ENCODE measurements at places on chromosomes 7 and 10.

DNA sequence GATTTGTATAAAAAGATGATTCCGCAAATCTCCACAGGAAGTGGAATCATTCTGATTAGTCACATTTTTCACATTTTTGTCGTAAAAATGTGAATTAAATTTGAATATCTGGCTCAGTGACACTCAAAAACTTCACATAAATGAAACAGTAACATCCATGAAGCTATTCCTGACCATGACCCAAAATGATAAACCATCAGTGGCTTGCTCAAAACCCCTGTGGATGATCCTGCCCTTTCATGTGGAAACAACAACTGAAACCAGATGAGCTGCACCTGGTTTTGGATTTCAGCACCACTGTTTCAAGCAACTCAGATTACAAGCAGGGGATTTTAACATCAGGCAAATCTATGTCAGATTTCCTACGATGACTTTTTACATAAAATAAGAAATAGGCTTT lies 80.3 kb downstream of the AMPH start:
- no peak for DNase-seq

DNA sequence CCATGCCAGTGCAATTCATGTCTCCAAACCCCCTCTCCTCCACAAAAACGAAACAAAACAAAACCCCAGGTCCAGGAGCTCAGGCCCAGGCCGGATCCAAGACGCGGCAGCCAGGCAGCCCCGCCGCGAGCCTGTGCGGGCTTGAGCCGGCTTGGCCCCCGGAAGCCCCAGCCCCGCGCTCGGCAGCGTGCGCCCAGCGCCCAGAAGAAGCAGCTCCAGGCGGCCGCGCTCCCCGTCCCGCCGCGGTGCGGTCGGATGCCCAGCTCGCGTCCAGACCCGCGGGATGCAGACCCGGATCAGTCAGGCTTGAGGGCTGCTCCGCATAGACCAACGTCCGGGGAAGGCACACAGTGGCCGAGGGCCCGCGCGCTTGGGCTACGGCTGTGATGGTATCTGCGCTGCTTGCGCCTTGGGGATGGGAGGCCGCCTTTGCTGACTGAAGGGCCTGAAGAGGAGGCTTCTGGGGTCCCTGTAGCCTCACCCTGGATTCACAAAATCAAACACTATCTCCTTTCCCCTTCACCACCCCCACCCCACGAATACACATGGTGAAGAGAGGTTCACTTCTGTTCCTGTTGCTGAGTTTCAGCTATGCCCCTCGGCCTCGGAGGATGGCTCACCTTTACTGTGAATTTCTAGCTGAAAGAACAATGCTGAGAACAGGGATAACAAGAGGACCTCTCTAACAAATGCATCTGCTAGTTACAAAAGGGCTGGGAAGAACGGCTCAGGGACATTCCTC lies 79.9 kb upstream of the EN2 start:
- DNase-seq = no peak

DNA sequence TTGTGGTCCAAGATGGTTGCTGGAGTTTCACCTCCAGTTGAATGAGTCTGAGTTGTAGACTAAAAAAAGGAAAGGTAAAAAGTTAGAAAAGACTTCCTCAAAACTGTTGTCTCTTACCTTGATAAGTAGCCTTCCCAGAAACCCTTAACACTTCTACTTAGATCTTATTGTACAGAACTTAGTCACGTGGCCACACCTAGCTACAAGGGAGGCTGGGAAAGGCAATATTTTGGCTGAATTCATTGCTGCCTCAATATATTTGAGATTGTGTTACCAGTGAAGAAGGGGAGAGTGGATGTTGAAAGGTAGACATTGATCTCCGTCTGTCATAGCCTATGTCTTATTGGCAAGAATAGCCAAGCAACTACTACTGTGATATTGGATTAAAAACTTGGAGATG lies 35.5 kb upstream of the VDAC2 start:
- DNase-seq = no peak

DNA sequence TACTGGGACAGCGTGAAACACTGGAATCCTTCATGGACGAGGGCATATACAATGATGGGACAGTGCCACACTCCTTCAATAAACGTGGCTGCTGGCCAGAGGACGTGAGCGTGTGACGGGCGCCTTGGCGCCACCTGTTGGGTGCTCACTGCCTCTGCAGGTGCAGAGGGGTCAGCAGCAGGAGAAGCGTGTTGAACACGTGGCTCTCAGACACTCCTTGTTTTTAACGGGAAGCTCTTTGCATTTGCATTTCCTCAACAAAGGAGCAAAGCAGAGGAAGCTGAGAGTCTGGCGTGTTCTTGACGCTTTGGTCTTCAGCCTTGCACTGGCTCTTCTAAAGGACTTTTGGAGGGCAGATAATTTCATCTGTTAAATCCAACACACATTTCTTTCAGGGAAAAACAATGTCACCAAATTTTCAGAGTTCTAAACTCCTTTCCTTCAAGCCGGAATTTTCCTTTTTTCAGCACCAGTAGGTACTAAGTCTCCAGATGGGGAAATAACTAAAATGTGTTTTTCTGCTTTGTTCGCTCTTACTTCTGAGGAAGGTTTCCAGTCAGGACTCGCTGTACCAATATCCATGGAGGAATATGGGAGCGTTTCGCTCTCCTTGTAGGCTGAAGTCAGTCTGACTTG lies 2.9 kb upstream of the GET4 start:
- DNase-seq = peak; percentile 77

GRCh38 chr7:113918946-113919345 lies at the start of gene PPP1R3A:
TSS of gene PPP1R3A (minus strand) at chr7:113919009. CDS start at chr7:113918996, 13 bp downstream.
- DNase-seq = no peak

DNA sequence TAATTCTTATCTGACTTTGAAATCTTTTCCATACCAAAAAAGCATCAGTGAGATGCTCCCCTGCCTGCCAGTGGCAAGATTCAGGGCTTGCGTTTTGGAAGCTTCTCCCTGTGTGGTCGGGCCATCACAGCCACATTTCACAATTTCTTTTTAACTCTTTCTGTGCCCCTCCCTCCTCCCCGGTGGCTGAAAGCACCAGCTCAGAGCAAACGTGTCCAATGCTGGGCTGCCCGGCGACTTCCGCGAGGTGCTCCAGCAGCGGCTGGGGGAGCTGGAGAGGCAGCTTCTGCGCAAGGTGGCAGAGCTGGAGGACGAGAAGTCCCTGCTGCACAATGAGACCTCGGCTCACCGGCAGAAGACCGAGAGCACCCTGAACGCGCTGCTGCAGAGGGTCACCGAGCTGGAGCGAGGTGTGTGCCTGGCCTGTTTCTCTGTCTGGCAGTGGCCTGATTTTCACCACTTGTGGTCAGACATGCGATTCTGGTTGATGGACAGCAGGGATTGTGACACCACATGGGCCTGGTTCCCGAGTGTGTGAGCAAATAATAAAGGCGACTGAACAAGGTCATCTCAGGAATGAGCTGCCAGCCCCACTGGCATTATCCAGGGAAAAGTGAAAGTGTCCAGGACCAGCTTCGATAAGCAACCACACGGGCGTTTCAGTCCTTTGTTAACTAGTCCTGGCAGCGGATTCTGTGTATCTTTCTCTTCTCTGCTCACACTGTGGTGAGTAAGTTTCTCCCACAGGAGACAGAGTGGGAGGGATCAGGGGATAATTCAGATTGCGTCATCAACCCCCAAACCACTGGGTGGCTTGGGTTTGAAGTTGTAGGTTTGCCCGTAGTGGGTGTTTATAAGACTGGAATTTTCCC lies 2.6 kb downstream of the NPTX2 start:
- DNase-seq = no peak

GRCh38 chr7:93544691-93545090 lies 29.8 kb downstream of the CALCR start:
- DNase-seq = no peak

DNA sequence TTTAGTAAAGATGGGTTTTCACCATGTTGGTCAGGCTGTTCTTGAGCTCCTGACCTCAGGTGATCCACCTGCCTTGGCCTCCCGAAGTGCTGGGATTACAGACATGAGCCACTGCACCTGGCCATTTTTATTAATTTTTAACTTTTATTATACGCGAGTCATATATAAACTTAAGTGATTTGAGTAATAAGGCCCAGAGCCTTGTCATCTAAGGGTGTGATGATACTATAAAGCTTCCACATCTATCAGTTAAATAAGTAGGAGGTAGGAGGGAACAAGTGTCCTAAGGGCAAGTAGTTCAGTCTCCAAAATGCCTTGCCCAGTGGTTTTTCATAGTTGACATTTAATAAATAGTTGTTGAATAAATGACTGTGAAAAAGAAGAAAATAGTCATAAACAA lies 13.3 kb upstream of the HILPDA start:
- DNase-seq = no peak

DNA sequence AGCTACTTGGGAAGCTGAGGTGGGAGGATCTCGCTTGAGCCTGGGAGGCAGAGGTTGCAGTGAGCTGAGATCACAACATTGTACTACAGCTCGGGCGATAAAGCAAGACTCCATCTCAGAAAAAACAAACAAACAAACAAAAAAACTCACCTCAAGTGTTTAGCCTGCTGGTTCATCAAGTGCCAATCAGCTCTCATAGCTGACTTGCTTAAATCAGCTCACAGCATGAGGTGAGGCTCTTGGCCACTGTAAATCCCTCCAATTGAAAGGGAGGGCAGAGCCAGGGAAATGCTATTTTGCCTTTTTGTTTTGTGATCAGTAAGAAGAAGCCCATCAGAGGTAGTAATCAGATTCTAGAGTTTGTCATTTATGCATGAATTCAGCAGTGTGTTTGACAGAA lies 112.3 kb downstream of the RAB11FIP2 start:
- DNase-seq = no peak

- no peak for DNase-seq
Measured at GRCh38 chr7:92253251-92253650, 7.5 kb downstream of the ANKIB1 start.

- no peak for DNase-seq
Measured at GRCh38 chr7:92735707-92736106, 100.7 kb downstream of the CDK6 start.

DNA sequence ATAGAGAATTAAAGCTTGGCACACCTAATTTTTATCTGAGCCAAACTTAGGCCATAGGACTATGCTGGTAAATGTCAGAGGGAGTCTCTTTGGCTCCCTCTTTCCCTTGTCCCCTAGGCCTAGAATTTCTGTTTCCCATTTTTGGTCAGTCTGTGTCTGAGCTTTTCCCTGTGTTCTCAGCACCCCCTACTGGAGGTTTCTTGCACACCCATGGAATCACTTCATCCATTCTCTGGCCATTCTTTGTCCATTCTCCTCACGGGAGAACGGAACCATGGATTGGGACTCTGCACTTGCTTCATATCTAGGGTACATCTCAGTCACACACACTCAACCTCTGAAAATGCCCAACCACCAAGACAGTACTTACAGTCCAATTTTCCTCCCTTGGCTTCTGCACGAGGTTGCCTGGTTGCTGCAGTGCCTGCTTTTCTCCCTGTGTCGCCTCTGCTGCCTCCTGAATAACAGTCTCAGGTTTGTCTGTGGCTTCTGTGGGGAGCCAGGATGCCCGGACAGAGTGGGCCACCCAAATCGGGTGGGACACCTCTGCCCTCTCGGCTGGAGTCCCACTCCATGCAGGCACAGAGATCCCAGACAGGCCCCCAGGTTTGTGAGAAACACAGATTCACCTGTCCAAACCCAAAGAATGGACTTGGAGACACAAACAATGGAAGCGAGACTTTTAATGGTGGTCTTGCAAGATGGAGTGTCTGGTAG lies 35.1 kb upstream of the DNAH11 start:
- peak; percentile 46 for DNase-seq

- no peak for DNase-seq
Measured at GRCh38 chr10:18528292-18528691, 123.1 kb downstream of the NSUN6 start.

DNA sequence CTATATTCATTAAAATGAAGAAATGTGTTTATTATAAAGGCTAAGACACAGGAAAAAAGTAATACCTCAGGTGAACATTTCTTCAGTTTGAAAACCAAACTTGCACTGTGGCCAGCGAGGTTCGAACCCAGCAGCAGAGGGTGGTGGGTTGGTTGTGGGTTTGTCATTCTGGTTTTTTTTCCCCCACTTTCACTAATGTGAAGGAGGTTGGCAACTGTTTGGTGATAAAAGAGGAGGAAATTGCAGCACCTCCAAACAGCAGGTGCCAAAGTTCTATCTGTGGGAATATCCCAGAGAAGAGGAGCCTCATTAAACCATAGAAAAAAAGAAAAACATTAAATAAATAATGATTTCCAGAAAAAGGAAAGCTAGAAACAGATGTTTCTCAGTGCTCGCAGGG lies 36.6 kb upstream of the YAE1 start:
- no peak for DNase-seq

DNA sequence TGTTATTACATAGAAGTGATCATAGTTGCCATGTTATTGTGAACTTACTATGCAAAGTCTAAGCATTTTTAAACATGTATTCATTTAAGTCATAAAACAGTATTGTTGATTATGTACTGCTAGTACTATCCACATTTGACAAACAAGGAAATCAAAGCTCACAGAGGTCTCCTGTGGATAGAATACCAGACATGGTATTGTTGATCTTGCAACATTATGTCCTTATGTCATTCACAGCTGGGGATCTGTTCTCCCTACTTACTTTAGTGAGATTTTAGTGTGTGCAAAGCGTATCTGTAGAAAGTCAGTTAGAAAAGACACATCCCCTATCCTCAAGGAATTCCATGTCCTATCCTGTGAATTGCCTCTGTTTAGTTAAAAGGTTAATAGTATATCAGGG lies 106.1 kb downstream of the SND1 start:
- no peak for DNase-seq

DNA sequence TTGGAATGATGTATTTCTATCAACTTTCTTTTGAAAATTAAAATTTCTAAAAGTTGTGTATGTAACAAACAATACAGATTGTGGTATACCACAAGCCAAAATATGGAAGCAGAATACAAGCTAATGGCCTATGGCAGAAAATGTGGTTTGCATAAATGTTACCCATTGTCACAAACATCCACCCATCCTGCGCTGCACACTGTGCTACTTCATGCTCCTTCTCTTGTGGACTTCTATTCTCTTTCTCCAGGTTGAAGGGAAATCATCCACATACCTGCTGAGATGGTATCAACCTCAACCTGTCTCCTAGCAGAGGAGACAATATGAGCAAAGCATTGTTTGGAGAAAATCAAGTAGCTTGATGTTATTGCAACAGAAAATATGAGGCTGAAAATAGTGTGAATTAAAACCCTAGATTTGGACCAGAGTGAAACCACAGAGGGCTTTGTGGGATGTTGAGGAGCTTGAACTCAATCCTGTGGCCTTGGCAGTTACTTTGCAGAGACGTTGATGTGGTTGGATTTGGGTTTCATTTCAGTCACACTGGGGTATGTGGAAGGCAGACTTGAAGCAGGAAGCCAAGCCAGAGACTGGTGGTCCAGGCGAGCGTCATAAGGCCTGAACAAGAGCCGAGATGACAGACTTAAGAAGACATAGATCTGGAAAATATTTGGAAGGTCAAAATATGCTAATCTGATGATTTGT lies 63.8 kb downstream of the ICA1 start:
- peak; percentile 47 for DNase-seq

- no peak for DNase-seq
Measured at GRCh38 chr7:143392875-143393266, 11.7 kb downstream of the ZYX start.

DNA sequence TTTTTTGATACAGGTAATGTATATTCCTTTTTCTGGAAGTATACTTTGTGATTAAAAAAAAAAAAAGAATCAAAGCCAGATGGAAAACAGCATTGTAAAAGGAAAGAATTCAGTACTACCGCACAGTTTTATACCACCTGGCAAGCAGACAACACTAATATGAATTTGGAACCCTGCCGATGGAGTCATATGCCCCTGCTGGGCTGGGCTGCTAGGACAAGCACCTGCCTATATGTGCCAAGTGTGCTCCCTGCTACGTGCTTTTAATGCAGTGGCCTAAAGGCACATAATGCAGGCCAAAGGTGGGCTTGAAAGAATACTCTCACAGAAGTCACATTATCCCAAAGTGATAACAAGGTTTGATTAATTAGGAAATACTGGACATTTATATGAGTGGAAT lies 29.8 kb upstream of the WAC start:
- DNase-seq = no peak

All from CD4-positive, alpha-beta T cell treated with Interleukin-17A for 1 hour (primary cell).